Cardiac muscle cell (in vitro differentiated cells and primary cell): ENCODE measurements at places on chromosomes 6 and 20. TPM values are rescaled to one million over a fixed set of nuclear protein-coding genes. Genes with fewer than 3 reads are reported as not detected.

DNA sequence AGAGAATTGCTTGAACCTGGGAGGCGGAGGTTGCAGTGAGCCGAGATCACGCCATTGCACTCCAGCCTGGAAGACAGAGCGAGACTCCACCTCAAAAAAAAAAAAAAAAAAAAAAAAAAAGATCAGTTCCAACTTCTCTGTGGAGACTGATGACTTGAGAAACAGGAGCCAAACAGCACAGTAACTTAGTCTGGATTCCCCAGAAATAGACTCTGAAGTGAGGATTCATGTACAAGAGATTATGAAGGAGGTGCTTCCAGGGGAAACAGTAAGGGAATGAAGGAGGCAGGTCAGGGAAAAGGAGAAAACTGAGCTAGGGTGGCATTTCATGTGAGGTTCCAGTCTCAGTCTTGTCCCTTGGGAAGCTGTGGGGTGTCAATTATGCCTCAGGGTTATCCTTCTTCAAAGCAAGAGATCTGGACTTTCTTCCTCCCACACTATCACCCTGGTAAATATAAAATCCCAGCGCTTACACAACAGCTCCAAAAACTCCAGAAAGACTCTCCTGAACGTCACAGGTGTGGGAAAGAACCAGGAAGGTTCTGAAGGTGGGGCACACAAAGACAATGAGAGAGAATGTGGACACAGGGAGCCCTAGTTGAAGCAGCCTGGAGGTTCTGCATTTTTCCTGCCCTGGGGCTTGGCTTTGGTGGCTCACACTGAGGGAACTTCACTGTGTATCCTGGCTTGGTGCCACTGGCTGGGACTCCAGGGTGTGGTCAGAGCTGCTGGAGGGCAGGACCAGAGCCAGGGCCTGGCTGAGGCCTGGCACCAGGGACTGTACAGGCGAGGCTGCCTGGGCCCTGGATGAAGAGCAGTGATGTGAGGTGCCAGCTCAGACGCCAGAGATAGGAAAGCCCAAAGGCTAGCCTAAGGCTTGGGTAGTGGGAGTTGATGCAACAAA is 46.8 kb downstream of the PCNA start:
- DNase-seq, result peak; percentile 58

DNA sequence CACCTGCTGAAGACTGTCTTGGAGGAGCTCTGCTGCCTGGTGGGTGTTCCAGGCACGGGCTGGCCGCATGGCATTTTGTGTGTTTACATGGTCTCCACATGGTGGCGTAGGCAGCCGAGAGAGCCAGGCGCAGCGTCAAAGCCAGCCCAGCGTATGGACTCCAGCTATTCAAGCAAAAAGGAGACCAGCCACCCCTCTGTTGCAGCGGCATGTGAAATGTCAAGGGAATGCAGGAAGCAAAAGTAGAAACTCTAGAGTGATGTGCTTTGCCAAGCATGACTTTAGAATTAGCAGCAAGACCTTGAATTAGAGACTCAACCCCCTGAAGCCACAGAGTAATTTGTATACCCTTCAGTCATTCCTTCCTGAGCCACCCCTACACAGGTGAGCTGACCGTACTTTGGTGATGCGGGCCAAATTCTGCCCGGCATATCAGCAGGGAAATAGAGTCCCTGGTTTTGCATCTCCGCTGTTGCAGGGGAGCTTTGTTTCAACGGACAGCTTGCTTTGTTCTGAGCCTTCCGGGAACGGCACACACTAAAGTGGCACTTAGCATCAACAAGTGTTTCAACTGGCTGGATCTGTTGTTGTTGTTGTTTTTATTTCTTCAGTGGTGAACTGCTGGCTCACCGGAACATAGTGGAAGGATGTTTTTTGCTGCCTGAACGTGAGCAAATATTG is 48.5 kb downstream of the FNDC1 start:
- peak; percentile 23 for DNase-seq

ESR1 gene
- 1.9 and 5.1 TPM in 2 replicates for total RNA-seq

- DNase-seq, result no peak
These were observed 83.9 kb downstream of the BANF2 start for GRCh38 chr20:17783671-17784070.

DTNBP1 gene
- 8.0 and 9.2 TPM in 2 replicates for total RNA-seq
